ENCODE measurements at places on chromosomes 12 and 14.

GRCh38 chr12:11759899-11760298, 110.4 kb downstream of the ETV6 start:
- DNase-seq: no peak

- DNase-seq: no peak
Measured at GRCh38 chr14:104560586-104560945, 19.0 kb upstream of the C14orf180 start.

- DNase-seq: no peak
Measured at GRCh38 chr14:104633276-104634137, 28.9 kb upstream of the TMEM179 start.

GRCh38 chr12:81303935-81304334, 226.1 kb downstream of the ACSS3 start:
- DNase-seq: no peak

- peak; percentile 24 for DNase-seq
Measured at GRCh38 chr14:59634617-59635016, 58.0 kb upstream of the CCDC175 start.
